ENCODE measurements at places on chromosomes 3 and 15.

GRCh38 chr15:41180206-41180789 is 50.3 kb downstream of the EXD1 start:
- no peak for DNase-seq

DNA sequence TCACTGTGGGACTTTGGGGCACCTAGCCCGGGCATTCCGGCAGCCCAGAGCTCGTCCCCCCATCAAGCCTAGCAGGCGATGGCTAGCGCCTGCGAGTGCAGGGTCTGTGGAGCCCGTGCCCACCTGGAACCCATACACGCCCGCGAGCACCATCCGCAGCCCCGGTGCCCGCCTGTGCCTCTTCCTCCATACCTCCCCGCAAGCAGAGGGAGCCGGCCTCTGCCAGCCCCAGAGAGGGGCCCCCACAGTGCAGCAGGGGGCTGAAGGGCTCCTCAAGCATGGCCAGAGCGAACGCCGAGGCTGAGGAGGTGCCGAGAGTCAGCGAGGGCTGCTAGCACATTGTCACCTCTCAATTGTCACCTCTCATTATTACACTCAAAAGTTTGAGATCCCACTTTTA is 167.8 kb upstream of the EPHA6 start:
- no peak for DNase-seq

- no peak for DNase-seq
Measured at GRCh38 chr3:127805026-127805753, 17.1 kb downstream of the MGLL start.

DNA sequence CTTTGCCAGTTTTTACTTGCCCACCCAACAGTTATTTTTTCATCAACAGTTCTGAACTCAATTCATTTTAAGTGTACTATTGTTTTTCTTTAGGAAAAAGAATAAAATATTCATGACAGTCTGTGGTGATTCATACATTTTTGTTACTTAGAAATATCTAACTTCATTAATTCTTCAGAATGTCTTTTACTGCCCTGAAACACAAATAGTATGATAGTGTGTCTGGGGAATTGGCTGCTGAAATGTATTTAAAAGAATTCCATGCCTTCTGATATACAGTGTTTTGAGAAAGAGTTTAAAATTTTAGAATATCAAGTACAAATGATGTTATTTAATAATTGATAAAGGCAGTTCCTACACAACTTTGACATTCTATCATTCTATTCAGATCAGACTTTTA is 854.1 kb downstream of the NAALADL2 start:
- DNase-seq, result no peak

Data from activated CD4-positive, alpha-beta T cell treated with anti-CD3 and anti-CD28 coated beads, Interleukin-10, Interleukin-2, amounts not matched to agents 100 ng/mL and 50 ng/mL, durations not matched to agents 16 hours and 8 hours (primary cell).